ENCODE measurements at places on chromosomes 5 and 9. TPM values are rescaled to one million over a fixed set of nuclear protein-coding genes. Genes with fewer than 3 reads are reported as not detected.

- DNase-seq: no peak
These were observed 286.4 kb downstream of the DENND1A start for GRCh38 chr9:123643518-123643917.

GRCh38 chr5:109992264-109992915 lies 302.7 kb downstream of the MAN2A1 start:
- DNase-seq: no peak

- DNase-seq: no peak
These were observed 132.0 kb upstream of the C6 start for GRCh38 chr5:41345295-41345694.

The CDC25C gene
- not detected for polyA plus RNA-seq

DNA sequence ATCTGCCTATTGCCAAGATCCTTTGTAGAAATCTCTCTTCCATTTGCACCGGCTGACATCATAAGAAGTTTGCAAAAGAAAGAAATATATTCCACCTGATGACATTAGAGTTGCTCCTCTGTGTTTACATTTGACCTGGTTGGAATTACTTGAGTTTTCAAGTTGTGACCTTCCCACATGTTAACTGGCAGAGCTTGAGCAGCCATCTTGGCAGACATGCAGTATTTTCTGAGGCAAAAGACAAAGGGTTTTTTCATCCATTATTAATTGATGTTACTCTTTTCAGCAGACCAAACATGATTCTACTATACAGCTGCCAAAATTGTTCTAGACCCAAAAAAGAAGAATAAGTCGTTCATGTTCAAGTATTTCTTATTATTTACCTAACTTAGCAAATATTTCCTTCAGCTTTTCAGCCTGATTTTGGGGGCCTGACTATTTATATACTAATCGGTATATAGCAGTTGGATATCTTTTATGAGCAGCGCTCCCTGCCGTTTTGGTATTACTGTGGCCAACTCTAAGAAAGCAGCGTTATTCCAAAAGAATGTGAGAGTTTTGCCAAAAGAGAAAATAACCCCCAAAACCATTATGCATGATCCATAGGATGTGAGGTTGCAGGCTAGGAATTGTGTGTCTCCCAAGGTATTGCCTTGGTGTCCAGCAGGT lies 212.9 kb downstream of the PBX3 start:
- DNase-seq: no peak

The TMEM215 gene
- polyA plus RNA-seq: 0.07 TPM

DNA sequence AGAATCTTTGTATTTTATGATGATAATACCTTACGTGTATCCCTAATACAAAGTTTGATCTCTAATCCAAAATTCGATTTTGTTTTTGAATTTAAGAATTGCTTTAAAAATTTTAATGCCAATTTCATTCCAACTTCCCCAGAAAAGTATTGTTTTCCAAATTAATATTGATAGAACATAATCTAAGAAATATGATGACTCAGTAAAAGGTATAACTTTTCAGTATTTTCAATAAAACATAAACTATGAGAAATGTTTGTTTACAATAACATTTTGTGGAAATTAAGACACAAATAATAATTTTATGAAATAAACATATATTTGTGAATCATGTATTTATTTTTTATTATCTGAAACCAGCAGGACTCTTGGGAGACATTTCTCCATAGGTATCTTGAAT lies 931.6 kb downstream of the EFNA5 start:
- no peak for DNase-seq

DNA sequence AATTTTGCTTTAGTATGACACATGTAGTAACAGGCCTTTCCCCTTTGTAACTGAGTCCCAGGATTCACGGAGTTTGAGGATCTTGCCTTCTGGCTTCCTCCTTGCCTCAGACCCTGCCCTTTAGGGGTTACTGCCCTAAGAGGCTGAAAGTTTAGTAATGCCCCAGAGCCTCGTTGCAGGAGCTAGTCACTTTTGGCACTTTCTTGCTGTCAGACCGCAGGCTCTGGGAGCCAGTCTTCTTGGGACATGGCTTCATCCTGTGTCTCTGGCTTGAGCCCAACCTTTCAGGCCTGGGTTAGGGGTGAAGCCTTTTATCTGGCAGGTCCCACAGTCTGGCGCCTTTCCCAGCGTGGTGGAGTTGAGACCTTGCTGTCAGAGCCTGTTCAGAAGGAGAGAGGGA lies 185.6 kb upstream of the DMRT1 start:
- peak; percentile 96 for DNase-seq

DNA sequence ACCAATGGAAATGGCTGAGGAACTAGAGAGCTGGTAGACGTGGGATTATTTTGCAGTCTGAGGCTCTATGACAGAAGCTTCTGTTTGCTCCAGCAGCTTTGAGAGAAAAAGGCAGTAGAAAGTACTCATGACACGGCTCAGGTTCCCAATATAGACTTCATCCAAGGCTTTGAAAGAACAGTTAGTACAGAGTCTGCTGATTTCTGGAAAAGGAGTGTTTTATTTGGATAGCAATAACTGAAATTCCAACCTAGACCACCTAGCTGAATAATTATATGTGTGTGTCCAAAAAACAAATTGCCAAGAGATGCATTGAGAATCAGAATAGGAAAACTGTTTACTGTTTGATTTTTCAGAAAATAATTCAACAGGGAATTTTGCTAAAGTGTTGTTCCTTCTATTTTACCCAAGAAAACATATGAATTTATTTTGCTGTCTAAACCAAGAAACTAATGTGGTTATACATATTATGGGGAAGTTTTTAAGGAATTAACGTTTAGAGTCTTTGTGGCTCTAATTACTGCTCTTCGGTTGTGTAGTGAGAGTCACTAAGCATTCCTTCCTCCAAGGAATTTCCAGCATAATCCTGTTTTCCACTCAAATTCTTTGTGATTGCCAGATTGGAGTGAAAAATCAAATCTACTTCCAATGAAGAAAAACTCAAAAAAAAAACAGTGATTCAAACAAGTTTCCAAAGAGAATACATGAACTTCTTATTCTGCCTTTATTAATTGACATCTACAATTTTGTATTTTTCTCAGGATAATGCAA lies 18.1 kb upstream of the MTX3 start:
- DNase-seq: no peak
